ENCODE measurements at places on chromosomes 4 and X.

DNA sequence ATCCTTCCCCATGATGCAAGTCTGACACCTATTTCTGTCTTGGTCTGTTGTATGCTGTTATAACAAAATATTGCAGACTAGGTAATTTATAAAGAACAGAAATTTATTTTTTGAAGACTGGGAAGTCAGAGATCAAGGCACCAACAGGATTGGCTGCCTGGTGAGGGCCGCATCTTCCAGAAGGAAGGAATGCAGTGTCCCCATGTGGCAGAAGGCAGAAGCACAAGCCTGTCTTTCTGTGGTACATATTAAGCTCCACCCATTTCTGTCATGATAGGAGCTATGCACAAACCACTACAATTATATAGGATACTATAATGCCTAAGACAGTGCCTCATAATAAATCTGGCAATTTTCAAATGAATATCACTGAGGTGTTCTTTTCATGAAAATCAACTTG is 502.3 kb upstream of the DIAPH2 start:
- peak; percentile 6 for DNase-seq

DNA sequence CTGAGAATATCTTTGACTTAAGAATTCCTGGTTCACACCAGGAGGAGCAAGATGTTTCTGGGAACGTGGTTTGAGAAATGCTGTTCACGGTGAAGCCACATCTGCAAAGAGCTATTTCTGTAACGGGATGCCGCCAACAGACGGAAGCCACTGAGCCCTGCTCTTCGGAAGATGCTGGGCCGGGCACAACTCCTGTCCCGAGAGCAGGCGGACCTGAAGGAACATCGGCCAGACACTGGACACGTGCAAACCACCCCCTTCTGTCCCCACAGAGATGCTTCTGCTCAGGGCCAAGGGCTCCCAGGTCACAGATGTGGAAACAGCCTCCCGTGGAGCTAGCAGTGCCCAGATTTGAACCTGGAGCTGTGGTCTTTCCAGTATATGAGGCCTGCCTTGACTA is 24.3 kb downstream of the HMX1 start:
- no peak for DNase-seq

DNA sequence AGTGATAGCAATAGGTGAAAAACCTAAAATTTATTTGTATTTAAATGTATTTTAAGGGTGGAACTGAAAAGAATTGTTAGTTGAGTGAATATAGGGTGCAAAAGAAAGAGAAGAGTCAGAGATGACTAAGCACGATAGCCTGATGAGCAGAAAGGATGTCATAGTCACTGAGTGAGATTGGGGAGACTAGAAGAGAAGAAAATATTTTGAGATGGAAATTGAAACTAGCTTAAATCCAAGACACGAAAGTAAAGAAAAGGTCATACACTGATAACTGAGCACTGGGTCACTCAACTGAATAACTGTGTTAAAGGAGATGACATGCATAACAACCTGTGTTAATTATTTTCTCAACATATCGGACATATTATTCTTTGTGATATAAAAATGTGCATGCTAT is 55.5 kb downstream of the SPANXN4 start:
- no peak for DNase-seq

GRCh38 chr4:25043548-25043947 is 12.8 kb upstream of the LGI2 start:
- no peak for DNase-seq

DNA sequence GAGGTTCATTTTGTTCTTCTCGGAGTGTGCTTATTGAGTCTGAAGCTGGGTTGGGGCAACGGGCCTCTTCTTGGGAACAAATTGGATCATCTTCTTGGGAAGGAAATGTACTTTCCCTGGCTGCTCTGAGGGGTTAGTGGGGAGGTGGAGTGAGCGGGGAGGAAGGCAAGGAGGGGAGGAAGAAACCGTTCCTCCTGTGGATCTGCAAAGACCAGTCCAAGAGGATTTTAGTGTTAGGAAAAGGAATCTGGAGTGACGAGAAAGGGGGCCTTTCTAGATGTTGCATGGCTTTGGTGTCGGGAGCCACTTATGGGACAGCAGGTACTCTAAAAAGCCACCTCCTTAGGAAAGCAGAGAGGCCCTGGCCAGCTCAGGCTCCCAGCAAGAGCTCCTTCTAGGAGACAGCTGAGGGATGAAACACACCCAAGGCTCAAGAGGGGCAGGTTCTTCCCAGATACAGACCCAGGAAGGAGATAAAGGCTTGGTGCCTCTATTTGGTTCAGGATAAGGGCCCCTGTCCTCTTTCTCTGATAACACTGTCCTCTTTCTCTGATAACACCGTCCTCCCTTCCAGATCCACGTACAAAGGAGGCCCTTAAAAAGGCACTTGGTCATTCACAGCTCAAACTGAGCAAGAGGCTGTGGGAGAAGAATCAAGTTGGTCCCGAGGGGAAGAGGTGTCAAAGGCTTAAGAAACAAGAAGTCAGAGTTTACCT is 451 bp downstream of the SOD3 start:
- no peak for DNase-seq

DNA sequence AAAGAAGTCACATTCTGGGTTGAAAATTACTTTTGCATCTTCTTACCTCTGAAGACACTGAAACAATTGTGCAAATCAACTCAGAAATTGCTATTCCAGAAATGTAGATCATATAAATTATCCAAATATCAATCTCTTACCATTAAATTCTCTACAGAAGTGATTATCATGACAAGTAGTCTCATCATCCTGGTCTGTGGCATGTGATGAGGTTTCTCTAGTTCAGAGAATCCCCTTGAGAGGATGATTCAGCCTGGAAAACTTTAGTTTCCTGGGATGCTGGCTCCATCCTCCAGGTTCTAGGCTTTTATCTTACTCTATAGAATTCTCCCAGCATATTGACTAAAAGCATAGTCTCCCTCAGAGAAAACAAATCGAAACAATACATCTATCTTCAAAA is 76.2 kb upstream of the S100G start:
- DNase-seq = peak; percentile 71

- DNase-seq = no peak
Measured at GRCh38 chr4:108320061-108320460, 151.3 kb upstream of the LEF1 start.

DNA sequence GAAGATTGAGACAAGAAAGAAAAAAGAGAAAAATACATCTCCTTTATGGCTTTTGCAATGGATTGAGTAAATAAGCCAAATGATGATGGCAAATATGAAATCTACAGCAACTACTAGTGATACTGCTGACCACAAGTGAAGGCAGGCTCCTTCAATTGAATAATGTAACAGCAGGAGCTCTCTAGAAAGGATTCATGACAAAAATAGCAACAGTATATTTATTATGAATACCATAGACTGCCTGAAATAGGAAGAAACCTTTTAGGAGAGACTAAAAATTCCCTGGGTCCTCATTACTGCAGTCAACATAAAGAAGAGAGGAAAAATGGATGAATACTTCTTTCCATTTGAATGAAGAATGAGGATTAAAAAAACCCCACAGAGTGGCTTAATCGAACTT is 306.8 kb upstream of the ANXA10 start:
- DNase-seq = no peak

DNA sequence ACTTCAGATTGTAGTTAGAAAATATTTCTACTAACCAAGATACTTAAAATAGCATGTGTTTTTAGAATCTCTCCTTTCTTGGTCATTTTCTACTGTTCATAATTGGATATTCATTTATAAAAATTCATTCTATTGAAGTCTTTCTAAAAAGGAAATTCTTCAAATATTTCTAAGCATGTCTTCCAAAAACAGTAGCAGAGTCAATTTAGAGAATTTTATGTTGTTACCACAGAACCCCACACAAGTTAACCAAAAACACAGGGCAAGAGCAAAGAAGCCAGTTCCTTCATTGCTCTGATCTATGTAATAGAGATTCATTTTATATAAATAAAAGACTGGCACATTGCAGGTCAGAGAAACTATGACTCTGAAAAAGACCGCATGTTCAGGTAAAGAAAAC is 345.1 kb upstream of the PITX2 start:
- no peak for DNase-seq

DNA sequence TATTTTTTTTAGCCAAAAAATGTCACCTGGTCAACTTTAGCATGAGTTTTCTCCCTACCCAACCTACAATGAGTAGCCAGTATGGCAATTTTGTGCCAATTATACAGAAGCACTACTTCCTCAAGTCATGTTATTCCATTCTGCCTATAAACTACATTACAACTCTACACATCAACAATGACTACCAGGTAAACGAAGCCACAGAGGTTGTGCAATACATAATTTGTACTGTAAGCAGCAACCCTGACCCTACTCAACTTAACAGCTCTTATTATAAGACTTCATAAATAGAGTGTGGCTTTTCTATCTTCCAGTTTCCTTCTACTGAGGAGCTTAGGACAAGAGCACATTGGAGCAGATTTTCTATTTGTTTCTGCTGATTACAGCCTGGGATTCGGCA is 160.5 kb downstream of the HS3ST1 start:
- no peak for DNase-seq

- no peak for DNase-seq
Measured at GRCh38 chrX:136250191-136251040, 784 bp downstream of the MAP7D3 start.

DNA sequence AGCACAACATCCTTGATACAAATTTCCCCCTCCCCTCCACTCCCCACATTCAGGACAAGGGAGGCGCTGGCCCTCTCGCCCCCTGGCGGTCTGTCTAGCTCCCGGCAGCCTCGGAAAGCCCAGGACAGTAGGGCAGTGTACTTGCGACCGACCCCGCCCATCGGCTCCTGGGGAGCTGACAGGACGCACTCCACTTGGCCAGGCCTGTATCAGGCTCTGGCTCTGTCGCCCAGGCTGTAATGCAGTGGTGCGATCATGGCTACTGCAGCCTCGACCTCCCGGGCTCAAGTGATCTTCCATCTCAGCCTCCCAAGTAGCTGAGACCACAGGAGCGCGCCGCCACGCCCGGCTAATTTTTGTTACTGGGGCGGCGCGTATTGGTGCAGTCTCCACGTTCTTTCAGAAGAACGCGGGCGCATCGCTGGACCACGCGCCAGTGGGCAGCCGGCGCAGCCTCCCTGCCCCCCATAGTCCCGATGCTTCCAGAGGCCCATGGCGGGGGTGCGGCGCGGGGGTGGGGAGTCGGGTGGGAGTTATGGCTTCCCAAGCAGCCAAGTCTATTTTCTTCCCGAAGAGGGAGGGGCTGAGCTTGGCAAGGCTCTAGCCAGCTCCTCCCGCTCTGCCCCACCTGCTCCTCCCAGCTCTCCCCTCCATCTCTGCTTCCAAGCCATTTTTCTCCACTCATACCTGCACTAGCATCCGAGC is 7.8 kb upstream of the AKAP14 start:
- DNase-seq = peak; percentile 31
